ENCODE measurements at places on chromosomes 16 and 17.

GRCh38 chr17:67440277-67441051 lies 63.4 kb downstream of the PITPNC1 start:
- no peak for DNase-seq

- DNase-seq = no peak
Observed at GRCh38 chr17:77535435-77535834, 394.7 kb downstream of the SEC14L1 start.

GRCh38 chr17:58503866-58504265 lies 10.6 kb downstream of the MTMR4 start:
- DNase-seq = no peak

- no peak for DNase-seq
Observed at GRCh38 chr17:60153606-60154390, 4.0 kb downstream of the CA4 start.

GRCh38 chr16:72429671-72430081 lies 257.7 kb upstream of the PMFBP1 start:
- DNase-seq = no peak

GRCh38 chr17:76142039-76142584 lies 1.1 kb upstream of the FOXJ1 start:
- no peak for DNase-seq

DNA sequence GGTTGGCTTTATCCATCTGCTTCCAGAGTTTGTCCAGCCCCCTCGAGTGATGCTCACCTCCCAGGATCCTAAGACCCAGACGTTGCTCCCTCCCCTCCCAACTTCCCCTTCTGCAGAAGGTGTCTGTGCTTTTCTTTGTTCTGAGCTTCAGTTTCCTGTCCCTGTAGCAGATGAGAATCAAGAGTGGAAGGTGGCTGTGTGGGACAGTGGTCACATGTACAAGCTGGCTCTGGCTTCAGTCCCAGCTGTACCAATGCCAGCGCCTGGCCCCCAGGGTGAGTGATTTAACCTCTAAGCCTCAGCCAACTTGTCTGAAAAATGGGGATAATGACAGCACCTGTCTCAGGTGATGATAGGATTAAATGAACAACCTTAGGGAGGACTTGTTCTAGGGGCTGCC lies 7.7 kb downstream of the PRR15L start:
- DNase-seq = no peak

DNA sequence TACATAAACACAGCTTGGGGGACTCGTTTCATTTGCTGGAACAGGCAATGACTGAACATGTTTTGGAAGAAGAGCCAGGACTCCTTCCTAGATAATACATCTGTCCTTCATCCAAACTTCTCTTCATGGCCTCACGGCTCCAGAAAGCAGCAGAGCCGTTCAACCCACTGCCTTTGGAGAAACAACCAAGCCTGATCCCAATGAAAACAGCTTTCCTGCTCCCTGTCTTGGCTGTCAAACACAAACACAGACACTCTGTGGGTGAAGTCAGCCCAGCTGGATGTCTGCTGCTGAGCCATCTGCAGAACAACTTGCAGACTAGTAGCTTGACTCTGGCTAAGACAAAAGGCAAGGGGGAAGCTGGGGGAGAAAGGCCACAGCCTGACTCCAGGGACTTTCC lies 345.1 kb upstream of the PSMD7 start:
- no peak for DNase-seq

- no peak for DNase-seq
Observed at GRCh38 chr16:24975428-24975889, 39.7 kb downstream of the ARHGAP17 start.

DNA sequence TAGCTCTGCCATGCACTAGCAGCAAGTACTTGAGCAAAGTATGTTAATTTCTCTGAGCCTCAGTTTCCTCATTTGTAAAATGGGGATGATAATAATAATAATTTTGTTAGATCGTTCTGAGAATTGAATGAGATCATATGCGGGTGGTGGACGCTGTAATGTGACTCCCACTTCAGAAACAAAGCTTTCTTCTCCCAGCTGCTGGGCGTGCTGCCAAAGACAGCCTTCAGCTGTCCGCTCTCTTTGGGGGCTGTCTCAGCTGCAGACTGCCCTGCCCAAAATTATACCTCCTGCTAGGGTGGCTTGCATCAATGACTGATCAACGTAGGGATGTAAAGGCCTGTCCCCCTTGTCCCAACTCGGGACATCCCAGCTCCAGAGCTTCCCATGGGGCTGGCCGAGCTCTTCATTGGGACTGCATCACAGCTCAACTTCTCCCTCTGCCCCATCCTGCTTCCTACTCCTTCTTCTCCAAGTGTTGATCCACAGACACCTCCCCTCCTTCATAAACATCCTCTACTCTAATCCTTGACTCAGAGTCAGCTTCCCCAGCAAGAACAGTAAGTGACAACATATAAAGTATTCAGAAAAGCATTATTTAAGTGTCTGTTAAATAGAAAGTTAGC lies 30.7 kb upstream of the CDH5 start:
- DNase-seq = no peak

- no peak for DNase-seq
Observed at GRCh38 chr16:19291475-19291874, 5.9 kb downstream of the CLEC19A start.

GRCh38 chr17:77429969-77430752 lies 289.4 kb downstream of the SEC14L1 start:
- DNase-seq = peak; percentile 79

GRCh38 chr17:29565643-29566472 lies 979 bp downstream of the ABHD15 start:
- DNase-seq = no peak

GRCh38 chr16:71344315-71344905 lies 14.1 kb upstream of the CALB2 start:
- DNase-seq = no peak

- DNase-seq = no peak
Observed at GRCh38 chr16:11783319-11784037, 13.6 kb downstream of the ZC3H7A start.

GRCh38 chr17:74119965-74120364 lies 83.5 kb upstream of the RPL38 start:
- no peak for DNase-seq

DNA sequence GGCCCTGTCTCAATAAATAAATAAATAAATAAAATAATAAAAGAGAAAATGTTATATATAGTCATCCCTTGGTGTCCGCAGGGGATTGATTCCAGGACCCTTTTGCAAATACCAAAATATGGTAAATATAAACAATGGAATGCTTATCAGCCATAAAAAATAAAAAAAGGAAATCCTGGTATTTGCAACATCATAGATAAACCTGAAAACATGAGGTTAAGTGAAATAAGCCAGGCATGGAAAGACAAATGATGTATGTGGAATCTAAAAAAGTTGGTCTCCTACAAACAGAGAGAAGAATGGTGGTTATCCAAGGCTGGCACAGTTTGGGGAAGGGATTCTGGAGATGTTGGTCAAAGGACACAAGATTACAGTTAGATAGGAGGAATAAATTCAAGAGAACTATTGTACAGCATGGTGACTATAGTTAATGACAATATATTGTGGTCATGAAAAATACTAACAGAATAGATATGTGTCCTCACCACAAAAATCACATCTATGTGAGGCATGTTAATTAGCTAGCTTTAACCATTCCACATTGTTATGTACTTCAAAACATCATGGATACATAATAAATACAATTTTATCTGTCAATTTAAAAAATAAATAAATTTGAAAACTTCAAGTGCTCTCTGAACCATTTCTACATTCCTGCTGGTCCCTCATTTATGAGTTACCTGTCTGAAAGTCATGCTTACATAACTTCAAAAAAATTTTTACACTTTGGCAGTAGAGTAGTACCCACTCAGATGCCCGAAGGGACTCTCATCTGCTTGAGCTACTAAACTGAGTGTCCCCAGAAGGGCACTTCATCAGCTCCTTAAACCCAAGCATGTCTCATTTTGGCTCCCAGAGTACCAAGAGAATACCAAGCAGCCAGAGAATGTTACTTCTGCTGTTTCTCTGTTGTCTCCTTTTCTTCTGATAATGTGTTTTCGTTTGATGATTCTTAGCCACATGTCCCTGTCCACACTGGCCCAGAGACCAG lies 26.6 kb downstream of the N4BP1 start:
- DNase-seq = no peak

DNA sequence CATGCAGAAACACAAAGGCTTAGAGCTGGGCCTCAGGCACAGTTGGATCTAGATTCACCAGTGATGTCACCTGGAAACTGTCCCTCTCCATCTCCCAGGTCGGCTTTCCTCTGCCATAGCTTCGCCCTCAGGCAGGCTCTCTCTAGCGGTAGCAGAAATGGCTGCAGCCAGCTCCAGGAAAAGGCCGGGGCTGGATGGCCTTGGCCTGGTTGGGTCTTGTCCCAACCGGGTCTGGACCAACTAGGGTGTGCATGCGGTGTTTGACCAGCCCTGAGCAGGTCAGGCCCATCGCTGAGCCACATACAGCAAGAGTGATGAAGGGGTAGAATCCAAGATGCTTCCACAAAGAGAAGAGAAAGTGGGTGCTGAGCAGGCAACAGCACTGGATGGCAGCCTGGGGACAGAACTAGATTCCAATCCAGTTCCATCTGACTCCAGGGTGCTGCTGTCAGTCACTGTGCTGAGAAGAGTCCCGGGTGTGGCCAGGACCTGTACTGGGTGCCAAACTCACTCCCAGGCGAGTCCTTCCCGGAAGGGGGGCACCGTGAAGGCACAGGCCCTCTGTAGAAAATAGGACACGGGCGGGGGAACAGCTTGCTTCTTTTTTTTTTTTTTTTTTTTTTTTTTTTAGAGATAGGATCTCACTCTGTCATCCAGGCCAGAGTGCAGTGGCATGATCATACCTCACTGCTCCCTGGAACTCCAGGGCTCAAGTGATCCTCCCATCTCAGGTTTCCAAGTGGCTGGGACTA lies 51.8 kb downstream of the SOCS3 start:
- DNase-seq = no peak

DNA sequence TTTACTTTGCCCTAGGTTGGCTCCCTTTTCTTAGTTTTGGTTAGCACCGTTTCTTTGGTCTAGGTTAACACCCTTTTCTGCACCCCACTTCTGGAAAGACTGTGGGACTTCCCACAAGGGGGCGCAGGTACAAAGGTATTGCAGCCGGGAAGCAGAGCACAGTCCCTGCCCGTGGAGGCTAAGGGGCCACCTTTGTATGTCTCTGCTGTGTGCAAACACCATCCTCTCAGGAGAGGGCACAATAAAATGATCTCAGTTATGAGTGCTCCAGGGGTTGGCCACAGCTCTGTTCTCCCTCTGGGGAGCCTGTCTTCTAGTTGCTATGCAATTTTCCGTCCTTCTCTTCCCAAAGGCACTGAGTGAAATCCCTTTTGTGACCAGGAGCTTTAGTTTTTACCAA lies 28.4 kb upstream of the TMC5 start:
- DNase-seq = no peak

DNA sequence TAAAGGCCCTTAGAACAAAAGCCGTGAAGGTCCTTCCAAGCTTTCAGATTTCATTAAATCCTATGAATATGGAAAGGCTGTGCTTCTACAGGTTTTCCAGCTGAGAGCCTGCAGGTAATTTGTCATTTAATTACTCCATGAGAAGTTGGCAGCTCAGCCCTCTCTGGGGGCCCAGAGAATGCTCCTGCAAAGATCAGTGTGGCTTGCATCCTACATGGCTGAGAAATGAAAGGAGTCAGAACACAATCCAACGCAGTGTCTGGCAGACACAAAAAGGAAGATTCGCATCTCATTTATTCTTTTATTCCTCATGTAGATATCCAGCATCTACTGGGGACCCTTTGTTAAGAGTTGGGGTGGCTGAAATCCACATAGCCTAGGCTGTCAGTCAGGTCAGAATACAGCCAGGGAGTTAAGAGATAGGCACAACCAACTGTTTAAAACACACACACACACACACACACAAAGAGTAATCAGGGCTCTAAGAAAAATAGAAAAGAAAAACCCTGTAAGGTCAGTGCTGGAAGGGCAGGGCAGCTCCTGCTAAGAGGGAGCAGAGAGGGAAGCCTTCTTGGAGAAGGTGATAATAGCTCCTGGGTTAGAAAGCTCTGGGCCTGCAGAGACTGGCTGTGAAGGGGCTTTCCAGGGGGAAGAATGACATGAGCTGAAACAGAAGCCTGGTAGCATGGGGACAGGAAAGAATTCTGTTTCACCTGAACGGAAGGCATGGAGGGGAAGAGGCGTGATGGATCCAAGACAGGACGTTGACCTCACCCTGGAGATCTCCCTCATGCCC lies 46.9 kb upstream of the WSCD1 start:
- DNase-seq = no peak
